GM23338 (cell line): ENCODE measurements at places on chromosomes 12 and 14. TPM values are rescaled to one million over a fixed set of nuclear protein-coding genes. Genes with fewer than 3 reads are reported as not detected.

Gene IQSEC3
- 3.3 and 3.6 TPM in 2 replicates for polyA plus RNA-seq

Gene LRRC9
- polyA plus RNA-seq, result 1.2 and 3.1 TPM in 2 replicates

Gene TRHDE
- 1.3 and 1.5 TPM in 2 replicates for polyA plus RNA-seq

Gene ZNF891
- 1.6 and 1.8 TPM in 2 replicates for polyA plus RNA-seq

Gene TMPRSS12
- polyA plus RNA-seq, result not detected in 2 replicates

Gene NRDE2
- polyA plus RNA-seq, result 17.3 and 20.6 TPM in 2 replicates

Gene TAS2R9
- not detected in 2 replicates for polyA plus RNA-seq

Gene AQP5
- polyA plus RNA-seq, result 1.1 and 1.3 TPM in 2 replicates

Gene TMEM229B
- 0.42 TPM in 1 of 2 replicates, not detected in the other for polyA plus RNA-seq

Gene CSRP2
- polyA plus RNA-seq, result 286 and 315 TPM in 2 replicates

Gene HHIPL1
- 1.9 TPM in 2 replicates for polyA plus RNA-seq

Gene GPRC5A
- 0.16 and 0.21 TPM in 2 replicates for polyA plus RNA-seq

Gene BBOF1
- polyA plus RNA-seq, result 0.40 and 0.53 TPM in 2 replicates

Gene GDF11
- 3.7 and 3.8 TPM in 2 replicates for polyA plus RNA-seq
